Glutamatergic neuron (in vitro differentiated cells): ENCODE measurements at places on chromosomes 2 and 18. TPM values are rescaled to one million over a fixed set of nuclear protein-coding genes. Genes with fewer than 3 reads are reported as not detected.
A peak's percentile ranks its signal among the peaks of the same experiment; 100 is the strongest.

The ID2 gene
- 13.2 TPM for total RNA-seq

The AOX1 gene
- total RNA-seq: 0.32 TPM

The REEP1 gene
- total RNA-seq: 167 TPM

The SIGLEC15 gene
- not detected for total RNA-seq

The GALNT3 gene
- total RNA-seq: 1.3 TPM

The FAM161A gene
- 13.4 TPM for total RNA-seq

The SCYGR4 gene
- not detected for total RNA-seq

The TUBA3D gene
- total RNA-seq: not detected

DNA sequence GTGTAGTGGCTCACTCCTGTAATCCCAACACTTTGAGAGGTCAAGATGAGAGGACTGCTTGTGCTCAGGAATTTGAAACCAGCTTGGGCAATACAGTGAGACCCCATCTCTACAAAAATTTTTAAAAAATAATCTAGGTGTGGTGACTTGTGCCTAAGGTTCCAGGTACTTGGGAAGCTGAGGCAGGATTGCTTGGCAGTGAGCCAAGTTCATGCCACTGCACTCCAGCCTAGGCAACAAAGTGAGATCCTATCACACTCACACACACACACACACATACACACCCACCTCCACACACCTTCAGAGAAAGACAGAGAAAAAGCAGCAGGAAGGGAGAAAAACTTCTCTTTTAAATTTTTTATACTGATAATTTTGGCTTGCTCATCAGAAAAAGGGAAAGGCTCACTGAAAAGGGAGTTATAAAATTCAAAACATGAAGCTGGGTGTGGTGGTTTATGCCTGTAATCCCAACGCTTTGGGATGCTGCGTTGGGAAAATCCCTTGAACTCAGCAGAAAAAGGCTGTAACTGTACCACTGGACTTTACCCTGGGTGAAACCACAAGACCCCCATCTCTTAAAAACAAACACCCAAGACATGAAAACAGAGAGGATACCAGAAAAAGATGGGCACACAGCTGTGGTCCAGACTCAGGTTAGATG lies 25.7 kb downstream of the FAM168B start:
- DNase-seq: no peak

- DNase-seq: no peak
Observed at GRCh38 chr18:57859314-57859713, 56.2 kb upstream of the ATP8B1 start.

- DNase-seq: no peak
Observed at GRCh38 chr2:47264143-47264542, 109.0 kb upstream of the STPG4 start.

DNA sequence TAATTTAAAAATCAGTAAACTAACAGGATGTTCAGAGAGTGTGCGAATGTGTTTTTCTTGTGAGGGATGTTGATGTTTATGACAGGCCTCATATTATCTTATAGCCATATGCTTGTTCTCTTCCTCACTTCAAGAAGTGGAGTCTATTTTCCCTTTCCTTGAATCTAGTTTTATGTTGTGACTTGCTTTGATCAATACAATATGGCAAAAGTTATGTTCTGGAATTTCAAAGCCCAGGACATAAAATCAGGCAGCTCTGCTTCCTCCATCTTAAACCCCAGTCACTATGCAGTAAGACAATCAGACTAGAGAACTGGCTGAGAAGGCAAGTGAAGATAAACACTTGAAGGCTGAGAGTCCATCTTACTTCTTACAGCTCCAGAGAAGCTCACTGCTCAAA lies 585.1 kb upstream of the NETO1 start:
- no peak for DNase-seq

GRCh38 chr18:44730803-44731529 lies 50.3 kb downstream of the SETBP1 start:
- no peak for DNase-seq

DNA sequence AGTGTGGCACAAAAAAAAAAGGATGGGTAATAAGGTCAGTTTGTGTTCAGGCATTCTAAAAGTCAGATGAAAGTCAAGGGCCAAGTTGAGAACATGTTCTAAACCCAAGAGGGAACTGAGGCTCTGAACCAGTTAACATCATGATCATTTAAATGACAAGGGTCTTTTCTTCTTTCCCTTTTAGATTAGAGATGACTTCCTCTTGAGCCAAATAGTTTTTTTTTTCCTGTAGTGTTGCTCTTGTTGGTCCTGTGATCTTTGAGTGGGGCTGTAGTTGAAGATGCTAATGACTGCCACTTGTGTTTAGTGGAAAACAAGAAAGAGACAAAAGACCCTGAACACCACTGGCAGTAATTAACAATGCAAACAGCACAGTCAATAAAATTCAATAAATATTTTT lies 482.7 kb upstream of the SYT4 start:
- DNase-seq: no peak

GRCh38 chr2:186862869-186863709 lies 14.1 kb upstream of the ZSWIM2 start:
- no peak for DNase-seq

- DNase-seq: peak; percentile 32
Observed at GRCh38 chr18:10453261-10453805, 1.1 kb upstream of the APCDD1 start.

DNA sequence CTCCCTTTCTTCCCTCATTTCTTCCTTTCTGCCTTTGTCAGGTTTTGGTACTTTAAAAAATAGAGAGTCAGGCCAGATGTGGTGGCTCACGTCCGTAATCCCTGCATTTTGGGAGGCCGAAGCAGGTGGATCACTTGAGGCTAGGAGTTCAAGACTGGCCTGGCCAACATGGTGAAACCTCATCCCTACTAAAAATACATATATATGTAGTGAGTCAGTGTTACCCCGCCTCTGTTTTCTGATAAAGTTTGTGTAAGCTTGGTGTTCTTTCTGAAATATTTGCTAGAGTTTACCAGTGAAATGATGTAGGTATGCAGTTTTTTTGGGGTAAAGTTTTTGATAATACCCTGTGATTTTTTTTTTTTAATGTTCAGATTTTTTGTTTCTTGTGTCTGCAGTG lies 58.8 kb downstream of the DGKD start:
- no peak for DNase-seq

DNA sequence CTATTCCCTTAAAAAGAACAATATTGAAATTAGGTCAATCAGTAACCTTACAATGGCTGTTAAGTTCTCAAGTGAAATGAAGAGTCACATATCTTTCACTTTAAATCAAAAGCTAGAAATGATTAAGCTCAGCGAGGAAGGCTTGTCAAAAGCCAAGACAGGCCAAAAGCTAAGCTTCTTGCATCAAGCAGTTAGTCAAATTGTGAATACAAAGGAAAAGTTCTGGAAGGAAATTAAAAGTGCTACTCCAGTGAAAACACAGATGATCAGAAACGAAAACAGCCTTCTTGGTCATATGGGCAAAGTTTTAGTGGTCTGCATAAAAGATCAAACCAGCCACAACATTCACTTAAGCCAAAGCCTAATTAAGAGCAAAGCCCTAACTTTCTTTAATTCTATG lies 402.6 kb upstream of the ZEB2 start:
- DNase-seq: no peak

DNA sequence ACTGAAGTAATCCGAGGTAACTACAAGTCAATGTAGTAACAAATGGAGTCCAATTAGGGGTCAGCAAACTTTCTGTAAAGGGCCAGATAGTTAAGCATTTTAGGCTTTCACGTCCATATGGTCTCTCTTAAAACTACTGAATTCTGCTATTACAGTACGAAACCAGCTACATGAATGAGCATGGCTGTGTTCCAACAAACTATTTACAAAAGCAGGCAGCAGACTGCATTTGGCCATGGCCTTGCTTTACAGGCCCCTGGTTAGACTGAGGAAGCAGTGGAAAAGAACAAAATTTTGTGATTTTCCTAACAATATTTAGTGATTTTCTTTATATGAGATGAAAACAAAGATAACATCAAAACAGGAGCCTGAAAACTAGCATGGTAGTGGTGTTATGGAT lies 64.0 kb downstream of the RTN4 start:
- DNase-seq: no peak

DNA sequence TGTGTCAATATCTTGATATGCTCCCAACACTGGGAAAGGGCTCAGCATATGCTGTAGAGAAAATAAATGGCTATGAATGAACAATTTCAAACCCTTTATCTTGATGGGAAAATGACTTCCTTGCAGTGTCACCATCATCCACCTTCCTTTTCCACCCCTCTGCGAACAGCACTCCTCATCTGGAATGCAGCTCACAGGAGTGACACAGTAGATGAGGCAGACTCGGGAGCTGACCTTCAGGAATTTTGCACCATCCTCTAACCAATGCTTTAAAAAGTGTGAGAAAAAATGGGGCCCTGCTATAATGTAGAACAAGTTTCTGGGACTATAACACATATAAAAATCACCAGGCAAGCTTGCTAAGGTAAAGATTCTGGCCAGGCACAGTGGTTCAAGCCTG lies 41.3 kb upstream of the YPEL5 start:
- DNase-seq: no peak

- DNase-seq: no peak
Observed at GRCh38 chr2:169512525-169512924, 3.0 kb downstream of the KLHL41 start.

- DNase-seq: no peak
Observed at GRCh38 chr2:199381531-199381930, 76.2 kb downstream of the SATB2 start.
